Small intestine (tissue), 16 donors: ENCODE measurements at places on chromosomes 12 and 14.

- no peak for DNase-seq
These were observed 220.5 kb downstream of the SEC23A start for GRCh38 chr14:38882533-38882932.

- peak; percentile 84 for DNase-seq
These were observed at the start of gene P2RX7 for GRCh38 chr12:121132601-121133481. TSS of gene P2RX7 (plus strand) at chr12:121132876. CDS start at chr12:121132971, 95 bp downstream.

DNA sequence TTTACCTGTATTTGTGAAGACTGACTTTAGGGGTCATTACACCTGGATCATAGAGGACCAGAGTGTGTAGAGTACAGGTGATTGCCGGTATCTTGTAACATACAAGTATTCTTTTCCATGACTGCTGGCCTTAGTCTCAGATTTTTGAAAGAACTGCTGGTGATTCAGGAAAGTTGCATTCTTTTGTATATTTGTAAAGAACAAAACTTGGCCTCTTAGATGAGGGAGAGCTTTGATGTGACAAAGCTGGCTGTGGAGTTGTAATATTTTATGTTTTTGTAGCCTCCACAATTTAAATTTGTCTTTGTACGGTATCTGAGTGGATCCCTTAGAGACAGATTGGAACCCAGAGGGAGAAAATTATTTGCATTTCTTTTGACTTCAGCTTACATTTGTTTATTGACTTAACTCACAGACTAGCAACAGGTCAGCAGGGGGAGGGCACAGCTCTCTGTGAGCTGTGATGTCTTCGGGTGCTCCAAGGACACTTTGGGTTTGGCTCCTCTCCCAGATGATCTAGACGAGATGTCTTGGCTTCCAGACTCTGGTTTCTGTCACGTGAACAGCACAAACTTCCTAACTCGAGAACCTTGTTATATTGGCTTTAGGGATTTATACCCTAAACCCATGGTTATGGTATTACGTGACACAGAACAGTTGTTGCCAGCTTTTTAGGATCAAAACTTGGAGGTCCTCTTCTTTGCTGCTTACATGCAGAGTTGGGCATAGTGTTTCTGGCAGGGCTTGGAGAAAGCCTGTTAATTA is 65.9 kb downstream of the DAAM1 start:
- DNase-seq = peak; percentile 43

- no peak for DNase-seq
These were observed 63.5 kb downstream of the DPF3 start for GRCh38 chr14:72830356-72830755.

GRCh38 chr12:4813741-4814140 is 93.5 kb downstream of the GALNT8 start:
- no peak for DNase-seq

DNA sequence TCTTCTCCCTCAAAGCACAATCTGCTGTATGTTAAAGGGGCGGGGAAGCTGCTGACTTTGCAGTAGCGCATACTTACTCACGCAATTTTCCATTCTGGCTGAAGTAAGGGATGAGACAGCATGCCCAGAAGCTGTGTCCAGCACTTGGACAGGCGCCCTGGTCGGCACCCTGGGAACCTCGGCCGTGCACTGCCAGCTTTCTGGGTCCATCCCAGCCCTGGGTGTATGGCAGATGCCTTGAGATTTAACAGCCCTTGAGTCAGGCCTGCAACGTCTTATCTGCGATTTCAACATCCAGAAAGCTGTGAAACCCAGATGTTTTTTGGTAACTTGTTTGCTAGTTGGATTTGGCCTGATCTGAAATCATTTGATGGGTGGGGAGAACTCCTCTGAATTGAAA is 16.1 kb downstream of the EML1 start:
- DNase-seq = no peak

DNA sequence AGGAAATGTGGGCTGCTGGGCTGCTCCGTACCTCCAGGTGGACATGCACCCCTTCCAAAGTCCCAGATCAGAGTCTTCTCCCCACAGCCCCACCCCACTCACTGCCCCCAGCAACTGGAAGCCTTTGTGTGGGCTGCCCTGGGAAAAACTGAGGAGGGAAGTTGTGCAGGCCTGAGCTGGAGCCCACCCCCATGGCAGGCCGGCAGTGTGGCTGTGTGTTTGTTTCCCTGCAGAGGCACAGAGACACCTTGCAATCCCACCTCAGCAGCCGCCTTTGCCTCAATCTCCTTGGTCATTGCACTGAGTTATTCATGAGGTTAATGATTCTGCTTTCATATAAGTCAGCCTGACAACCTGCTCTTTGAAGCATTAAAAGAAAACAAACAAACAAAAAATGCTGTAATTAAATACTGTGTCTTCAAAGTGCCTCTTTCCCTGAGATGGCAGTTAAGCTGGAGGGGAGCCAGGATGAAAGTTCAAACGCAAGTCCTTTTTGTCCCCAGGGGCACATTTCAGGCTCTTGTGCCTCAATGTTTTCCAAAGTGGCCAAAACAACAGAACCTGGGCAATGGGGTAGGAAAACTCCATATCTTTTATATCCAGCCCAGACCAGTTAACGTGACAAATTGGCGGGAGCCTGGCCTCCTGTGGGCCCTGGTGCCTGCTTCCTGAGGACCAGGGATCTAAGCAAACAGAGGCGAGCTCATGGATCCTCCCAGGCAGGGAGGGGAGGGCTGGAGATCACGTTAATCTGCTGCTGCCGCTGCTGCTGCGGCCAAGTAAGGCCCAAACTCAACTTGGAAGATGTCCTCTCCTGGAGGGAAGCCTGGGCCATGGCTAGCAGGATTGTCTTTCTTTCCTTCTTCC is 51.9 kb upstream of the TSPAN11 start:
- DNase-seq = no peak

DNA sequence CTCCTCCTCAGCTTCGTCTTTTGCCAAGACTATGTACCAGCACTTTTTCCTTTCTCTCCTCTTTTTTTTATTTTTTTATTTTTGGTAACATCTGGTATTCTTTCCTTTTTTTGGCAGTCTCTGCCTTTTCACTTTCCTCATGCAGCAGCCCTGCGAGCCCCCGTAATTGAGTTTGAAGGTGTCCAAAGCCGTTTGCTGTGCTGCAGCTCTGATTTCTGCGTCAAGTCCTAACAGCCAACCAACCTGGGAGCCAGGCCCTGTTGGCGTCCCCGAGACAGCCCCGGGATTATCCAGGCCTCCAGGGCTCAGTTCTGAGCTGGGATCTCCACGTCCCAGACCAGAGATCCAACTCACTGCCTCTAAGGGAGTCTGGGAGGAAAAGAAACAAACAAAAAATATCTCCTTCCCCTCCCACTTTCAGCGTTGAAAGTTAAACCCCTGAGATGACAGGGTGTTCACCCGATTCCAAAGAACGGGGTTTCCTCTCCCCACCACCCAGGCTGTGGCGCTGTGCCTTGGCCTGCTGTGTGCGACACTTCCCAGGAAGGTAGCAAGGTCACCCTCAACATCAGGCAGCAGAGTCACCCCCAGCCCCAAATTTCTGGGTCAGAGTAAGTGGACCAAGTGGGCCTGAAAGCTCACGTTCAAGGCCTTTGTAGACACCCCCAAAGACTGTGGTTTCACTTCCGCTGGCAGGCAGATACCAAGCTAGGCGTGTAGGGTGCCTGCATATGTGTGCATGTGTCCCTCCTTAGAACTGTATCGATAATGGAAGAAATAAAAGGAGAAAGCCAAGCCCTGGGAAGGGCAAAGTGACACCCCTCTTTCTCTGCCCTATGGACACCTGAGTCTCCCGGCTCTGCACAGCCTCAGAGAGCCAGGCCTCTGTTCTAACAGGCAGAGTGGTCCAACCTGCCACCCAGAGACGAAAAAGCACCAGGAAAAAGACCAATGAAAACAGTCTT is 11.1 kb downstream of the BCL11B start:
- DNase-seq = no peak

DNA sequence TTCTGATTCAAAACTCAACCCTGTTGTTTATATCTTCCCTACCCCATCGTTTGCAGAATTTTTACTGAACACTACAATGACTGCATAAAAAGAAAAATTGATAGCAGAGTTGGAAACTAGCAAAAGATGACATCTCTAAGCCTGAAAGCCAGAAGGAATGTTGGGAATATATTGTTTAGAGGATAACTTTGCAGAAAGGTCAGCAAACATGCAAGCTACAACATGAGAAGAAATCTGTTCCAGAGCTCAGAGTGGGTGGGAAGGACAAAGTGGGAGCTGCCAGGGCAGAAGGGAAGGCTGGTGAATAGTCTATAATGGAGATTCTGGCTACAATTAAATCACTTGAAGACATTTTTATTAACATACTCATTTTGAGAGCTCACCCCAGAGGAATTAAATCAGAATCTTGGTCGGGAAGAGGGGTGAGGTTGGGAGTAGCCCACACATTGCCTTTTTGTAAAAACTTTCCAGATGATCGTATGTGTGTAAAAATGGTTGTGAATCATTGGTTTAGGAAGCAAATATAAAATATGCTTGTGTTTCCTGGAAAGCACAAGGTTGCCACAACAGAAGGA is 574.8 kb downstream of the FLRT2 start:
- DNase-seq = no peak

DNA sequence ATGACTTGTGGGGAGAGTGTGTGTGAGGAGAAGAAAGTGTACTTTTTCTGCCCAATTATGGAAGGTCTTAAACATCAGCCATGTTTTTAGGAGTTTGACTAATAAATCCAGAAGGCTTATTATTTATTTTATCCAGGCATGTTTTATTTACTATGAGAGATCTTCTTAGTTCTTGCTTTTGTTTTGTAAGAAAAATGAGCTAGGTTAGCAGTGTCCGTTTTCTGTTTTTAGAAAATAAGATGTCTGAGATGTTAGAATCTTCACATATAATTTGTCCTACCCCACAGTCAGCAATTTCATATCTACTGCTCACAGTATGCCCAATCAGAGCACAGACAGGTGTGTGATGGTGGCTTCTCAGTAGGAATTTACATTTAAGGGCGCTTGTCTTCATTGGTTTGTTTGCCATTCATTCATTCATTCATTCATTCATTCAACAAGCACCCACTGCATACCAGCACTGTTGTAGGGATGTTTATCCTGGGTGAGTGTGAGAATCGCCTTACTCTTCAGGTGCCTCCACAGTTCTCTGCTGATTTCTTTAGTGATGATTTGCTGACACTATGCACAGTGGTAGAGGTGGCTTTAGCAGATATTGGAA is 83.2 kb downstream of the CRADD start:
- DNase-seq = no peak

DNA sequence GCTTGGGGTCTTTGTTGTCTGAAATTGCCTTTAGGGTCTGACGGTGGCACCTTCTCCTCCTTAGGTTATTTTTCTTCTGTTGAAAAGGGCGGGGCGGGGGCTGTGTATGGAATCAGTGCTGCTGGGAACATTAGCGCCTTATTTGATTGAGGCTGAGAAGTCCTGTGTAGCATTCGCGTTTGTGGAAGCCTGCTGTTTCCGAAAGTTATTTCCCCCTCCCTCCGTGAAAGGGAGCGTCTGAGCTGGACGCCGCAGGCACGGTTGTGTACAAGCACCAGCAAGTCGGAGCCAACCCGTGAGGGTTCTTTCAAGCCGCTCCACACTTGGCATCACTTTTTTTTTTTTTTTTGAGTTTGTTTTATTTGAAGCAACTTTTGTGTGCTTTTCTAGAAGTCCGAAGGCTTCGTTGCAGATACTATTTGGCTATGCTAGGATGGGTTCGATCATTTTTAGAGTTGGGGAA is 1.1 kb downstream of the SYNE2 start:
- DNase-seq = peak; percentile 69

DNA sequence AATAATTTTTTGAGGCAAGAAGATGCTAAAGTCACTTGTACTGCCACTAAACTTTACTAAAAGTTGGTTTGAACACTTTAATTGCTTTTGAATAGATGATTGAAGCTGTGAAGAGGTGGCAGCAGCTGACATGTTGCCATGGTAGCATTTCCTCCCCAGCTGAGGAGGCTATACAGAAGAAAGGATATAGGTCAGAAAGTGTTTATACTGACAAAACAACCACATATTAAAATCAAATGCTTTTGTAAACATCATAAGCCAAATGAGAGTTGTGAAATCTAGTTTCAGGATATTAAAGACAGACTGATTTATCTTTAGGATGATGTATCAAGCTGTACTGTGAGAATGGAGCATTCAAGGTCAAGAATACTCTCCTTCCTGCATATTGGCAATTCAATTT is 41.7 kb downstream of the TSPAN19 start:
- no peak for DNase-seq

DNA sequence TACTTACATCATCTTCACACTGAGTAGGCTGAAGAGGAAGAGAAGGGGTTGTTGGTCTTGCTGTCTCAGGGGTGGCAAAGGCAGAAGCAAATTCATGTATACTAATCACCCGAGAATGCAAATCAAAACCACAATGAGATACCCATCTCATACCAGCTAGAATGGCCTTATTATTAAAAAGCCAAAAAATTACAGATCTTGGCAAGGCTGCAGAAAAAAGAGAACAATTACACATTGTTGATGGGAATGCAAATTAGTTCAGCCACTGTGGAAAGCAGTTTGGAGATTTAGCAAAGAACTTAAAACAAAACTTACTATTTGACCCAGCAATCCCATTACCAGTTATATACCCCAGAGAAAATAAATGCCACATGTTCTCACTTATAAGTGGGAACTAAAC is 154.9 kb downstream of the SEC23A start:
- DNase-seq = no peak

DNA sequence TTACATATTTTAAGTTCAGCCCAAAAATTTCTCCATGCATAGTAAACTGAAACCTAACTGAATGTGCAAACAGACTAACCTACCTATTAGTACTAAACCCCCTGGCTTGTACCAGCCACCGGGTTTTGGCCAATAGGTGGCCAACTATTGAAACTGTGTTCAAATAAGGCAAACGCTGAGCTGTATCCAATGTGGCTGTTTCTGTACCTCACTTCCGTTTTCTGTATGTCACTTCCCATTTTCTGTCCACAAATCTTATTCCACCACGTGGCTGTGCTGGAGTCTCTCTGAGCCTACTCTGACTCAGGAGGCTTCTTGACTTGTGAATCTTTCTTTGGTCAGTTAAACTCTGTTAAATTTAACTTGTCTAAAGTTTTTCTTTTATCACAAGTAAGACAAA is 6.0 kb upstream of the FBXO34 start:
- no peak for DNase-seq

DNA sequence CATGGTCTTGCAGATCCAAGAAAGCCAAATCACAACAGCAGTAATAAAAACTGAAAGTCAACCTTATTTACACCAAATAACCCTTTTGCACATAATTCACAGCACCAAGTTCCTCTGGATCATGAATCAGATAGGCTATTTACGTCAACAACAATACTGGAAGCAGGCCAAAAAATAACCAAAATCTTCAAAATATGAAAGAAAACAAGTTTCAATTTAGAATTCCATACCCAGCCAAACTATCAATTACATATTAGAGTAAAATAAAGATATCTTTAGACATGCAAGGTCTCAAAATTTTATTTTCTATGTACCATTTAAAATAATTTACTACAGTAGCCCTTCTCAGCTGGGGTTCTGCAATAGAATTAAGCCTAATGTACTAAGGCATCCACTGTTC is 76.7 kb upstream of the BBS10 start:
- no peak for DNase-seq

DNA sequence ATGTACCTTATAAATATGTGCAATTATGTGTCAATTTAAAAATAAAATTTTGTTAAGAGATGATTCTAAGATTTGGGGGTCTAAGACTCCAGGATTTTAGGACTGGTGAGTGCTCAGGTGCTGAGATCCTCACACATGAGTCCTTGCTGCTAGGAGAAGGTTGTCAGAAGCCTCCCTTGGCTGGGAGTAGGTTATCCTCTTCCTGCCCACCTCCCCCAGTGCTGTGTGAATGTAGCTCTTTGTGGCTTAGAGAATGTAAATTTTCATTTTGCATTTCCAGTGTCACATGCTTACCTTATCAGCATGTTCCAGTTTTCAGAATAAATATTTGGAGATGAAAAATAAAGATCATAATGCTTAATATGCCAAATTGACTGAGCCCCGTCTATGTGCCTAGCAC is 114.2 kb upstream of the MDM1 start:
- no peak for DNase-seq
